Fibroblast of skin of right quadriceps (primary cell): ENCODE measurements at places on chromosomes 13 and 19.
A peak's percentile ranks its signal among the peaks of the same experiment; 100 is the strongest.

GRCh38 chr13:51740698-51741097 lies 63.3 kb downstream of the DHRS12 start:
- DNase-seq = peak; percentile 31

DNA sequence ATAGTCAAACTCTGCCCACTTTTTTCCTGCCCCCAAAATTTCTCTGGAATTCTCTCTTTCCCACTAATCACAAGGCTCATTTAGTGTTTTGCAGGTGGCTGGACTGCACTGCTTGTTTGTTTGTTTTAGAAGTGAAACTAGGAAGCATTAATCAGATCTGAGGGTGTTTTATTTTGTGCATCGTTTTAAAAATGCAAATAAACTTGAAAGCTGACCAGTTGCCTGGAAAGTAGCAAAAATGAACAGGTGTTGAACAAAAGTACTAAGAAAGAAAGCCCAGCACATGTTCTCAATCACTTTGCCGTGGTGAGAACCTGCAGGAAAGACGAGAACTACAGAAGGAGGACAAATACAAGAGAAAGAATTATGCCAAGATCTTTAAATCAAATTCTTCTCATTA lies 365.5 kb downstream of the PCDH9 start:
- no peak for DNase-seq

- no peak for DNase-seq
These were observed 17.7 kb downstream of the GRIK5 start for GRCh38 chr19:42052241-42052863.

- DNase-seq = peak; percentile 28
These were observed 638 bp downstream of the ADGRE5 start for GRCh38 chr19:14381689-14382474.

DNA sequence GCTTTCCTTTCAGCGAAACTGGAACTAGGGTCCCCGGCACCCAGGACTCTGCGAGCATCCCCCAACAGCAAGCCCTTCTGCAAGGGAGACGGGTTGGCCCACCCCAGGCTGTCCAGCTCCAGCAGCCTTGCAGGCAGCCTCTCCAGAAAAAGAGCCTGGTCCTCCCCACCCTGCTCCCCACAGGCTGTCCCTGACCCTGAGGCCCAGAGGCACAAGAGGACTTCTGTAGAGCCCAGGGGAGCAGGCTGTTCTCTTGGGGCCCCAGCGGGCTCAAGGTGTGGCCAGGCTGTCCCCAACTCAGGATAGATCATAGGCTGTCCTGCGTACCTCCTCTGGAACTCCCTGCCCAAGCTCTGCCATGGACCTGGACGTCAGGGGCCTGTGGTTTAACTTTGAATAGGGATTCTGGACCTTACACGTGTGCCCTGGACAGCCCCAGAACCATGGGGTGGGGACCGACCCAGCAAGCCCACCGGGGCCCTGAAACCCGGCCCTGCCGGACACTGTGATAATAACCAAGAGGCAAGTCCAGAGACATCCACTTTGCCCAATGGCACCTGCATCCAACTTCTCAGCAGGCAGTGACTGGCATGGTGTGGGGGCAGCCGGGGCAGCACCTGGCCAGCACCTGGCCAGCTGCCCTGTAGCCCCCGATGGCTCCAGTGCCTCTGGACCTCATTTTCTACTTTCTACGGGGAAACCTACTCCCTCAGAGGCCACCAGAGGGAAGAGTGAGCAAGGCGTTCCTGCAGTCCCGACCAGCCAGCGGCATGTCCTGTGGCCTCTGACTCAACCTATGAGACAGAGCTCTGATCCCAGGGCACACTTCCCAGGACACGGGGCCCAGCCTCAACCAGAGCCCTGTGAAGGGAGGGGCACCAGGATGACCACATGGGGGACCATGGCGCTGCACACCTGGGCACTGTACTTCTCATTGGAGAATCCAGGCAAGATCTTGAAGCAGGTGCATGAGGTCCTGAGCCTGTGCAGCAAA lies 50.9 kb upstream of the TPM4 start:
- DNase-seq = peak; percentile 15

GRCh38 chr13:112802802-112803195 lies 113.0 kb downstream of the ATP11A start:
- DNase-seq = no peak

DNA sequence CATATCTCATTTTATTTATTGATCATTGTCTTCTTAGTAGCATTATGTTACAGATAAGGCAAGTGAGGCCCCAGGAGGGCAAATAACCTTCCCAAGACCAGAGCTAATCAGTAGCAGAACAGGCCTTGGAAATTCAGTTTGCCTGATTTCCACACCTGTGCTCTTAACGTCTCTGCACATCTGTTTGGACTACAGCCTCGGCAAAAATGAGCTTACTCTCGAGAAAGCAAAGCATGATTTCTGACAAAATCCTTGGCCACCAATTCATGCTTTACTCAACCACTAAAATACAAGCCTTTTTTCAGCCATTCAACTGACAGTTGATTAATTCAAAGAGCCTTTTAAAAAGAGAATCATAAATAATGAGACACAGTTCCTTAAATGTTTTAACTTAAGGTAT lies 309.3 kb upstream of the HTR2A start:
- no peak for DNase-seq

GRCh38 chr19:43560687-43561086 lies 14.6 kb downstream of the XRCC1 start:
- DNase-seq = peak; percentile 4

GRCh38 chr13:73428137-73428536 lies 369.3 kb downstream of the KLF5 start:
- peak; percentile 51 for DNase-seq

- DNase-seq = no peak
These were observed 4.0 kb upstream of the IRGC start for GRCh38 chr19:43711751-43712355.

DNA sequence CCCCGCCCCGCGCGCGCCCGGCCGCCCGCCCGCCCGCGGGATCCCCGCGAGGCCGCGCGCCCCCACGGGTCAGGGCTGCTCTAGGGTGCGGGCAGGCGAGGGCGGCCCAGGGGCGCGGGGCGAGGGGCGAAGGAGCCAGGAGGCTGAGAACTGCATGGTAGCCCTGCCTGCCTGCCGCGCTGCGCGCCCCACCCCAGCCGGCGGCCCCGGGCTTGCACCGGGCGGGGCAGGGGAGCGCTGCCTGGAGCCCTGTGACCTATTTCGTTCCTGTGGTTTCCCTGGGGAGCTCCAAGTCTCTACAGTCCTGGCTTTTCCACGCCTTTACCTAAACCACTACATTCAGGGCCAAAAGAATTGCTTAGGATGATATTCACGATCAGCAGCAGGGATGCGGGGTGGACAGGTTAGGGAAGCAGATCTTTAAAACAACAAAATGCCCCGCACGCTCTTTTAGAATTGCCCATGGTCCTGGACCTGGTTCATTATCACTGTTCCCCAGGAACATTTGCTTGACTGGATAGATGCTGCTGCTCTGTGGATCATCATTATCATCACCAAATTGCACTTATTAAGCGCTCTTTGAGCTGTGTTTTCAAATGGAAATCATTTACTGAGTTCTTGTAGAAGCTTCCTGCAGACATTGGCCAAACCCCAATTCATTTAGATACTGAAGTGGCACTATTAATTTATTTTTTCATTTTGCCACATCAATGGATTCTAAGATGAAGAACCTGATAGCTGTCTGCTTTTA lies 421 bp upstream of the GPR12 start:
- DNase-seq = no peak

DNA sequence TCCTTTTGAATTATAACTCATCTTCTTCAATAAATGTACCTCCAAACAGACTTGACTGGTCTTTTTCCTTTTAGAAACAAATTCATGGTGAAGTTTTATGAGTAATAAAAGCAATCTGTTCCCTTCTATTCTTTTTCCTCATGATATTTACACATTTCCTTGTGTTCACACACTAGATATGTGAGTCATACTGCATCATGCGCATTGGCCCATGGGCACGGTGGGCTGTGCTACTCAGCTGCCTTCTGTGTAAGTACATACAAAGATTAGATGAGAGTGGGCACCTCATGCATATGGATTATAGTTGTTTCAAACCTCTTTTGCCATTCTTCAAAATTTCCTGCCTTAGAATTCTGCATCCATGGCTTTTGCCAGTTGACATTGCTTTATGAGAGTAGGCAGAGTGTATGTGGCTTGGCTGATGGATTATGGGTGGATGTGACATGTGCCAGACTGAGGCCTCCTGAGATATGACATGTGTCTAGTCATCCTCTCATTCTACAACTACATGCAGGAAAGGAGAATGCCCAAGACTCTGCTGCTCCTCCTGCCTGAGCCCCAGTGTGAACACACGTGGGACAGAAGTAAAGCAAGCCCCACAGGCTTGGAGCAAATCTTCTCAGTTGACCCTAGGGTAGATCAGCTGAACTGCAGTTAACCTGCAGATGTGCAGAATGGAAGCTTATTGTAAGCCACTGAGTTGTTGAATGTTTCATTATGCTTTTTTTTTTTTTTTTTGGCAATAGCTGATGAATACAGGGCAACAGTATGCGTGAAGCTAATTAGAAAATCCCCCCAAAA lies 109.9 kb downstream of the RBM26 start:
- DNase-seq = no peak

DNA sequence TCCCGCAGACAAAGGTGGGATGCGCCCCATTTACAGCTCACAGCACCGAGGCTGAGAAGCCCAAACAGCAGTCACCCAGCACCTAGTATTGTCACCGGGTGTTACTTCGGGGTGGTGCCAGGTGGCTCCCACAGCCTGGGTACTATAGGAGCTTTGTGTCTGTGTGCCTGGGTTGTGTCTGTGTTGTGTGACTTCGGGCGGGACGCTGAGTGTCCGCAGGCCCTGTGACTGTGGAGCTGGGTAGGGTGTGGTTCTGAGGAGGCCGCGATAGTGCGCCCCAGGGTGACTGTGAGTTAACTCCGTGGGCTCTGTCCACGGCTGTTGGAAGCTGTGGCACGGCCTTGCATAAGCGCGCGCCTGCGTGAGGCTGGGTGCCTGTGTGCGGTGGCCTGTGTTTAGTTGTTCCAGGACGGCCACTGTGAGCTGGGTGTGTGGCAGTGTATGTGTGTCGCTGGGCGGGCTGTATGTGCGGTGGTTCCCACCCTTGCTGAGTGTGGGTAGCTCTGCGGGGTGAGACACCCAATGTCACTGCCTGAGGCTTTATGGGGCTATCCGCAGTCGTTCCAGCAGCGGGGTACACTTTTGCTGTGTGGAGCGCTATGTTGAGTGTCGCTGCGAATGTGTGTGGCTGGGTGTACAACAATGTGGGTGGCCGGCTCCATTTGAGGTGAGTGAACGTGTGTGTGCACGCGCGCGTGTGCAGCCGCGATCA lies 559 bp upstream of the SSBP4 start:
- DNase-seq = no peak

DNA sequence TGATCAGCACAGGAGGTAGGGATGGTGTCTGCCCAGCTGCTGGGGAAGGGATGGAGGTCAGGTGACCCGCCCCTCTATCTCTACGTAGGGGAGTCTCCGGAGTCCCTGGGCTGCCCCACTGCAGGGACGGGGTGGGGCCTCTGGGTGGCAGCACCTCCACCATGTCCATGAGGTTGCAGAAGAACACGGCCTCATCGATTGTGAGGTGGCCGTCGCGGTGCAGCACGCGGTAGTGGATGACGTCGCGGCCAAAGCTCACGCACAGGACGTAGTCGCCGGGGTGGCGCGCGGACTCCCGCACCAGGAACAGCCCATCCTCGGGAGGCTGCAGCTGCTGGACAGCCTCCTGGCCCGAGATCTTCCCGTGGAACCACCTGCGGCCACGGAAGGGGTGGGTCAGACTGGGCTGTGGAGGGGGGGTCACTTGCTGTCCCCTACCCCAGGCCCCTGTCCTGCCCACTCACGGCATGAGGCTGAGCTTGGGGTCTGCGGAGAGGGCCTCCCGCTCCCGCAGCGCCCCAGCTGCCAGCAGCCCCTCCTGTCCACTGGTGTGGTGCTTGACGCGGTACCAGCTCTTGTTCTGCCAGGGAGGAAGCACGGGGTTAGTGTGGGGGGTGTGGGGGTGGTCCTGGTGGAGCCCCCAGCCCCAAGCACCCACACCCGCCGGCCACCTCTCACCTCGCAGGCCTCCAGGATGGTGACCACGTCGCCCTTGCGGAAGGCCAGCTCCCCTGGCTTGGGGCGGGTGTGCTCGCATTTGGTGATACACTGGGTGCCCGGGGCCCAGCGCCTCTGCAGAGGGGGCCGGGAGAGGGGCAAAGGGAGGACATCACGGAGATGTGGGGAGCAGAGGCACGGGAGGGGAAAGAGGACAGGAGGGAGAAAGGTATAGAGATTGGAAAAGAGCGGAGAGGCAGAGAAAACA lies 2.3 kb downstream of the MATK start:
- no peak for DNase-seq

GRCh38 chr19:13163609-13164342 lies 13.6 kb downstream of the IER2 start:
- DNase-seq = peak; percentile 86

- DNase-seq = peak; percentile 43
These were observed 2.2 kb downstream of the CXCL17 start for GRCh38 chr19:42440357-42441048.

DNA sequence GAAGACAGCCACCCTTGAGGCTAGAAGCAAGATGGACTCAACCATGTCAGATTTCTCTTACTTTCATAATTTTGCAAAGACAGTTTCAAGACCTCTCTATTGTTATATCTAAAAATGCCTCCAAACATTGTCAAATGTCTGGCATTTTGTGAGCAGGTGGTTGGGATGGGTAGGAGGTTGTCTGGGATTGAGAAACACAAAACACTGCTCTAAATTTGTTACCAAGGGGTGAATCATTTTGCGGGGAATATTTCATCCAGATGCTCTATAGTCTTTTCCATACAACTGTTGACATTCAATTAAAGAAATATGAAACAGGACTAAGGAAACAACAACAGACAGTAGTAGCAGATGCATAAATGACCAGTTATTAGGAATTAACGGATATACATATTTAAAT lies 208.2 kb downstream of the ITGBL1 start:
- no peak for DNase-seq

DNA sequence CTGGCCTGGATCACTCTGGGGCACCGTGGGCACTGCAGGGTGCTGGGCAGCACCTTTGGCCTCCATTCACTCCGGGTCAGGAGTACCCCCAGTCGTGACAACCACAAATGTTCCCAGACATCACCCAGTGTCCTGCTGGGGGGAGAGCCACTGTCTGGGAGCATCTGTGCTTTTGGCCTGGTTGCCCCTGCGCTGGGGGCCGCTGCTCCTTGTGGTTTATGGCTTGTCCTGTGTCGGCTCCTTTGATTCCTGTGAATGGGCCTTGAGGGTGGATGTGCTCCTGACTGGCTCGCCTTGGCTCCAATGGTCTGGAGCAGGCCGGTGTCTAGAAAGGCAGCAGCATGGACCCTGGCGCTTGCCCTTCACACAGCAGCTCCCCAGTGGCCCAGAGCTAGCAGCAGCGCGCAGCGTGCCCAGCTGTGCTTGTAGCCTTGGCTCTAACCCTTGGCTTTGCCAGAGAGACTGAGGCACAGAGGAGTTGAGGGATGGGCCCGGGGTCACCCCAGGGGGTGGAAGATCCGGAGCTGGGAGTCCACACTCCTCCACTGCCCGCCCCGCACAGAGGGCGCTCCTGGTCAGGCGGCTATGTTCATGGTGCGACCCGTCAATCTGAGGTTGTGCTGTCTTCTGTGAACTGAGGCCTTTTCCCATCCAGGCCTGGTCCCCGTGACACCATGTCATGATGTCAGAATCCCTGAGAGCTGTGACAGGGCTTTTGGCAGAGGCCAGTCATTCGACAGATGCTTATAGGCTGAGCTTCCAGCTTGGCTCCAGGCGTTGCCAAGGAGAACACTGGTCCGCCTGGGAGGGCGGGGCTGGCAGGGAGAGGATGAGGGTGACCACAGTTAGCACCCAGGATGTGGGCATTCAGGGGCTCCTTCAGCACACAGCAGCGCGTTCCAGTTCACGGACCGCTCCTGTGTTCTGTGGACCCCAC lies 4.1 kb downstream of the DAZAP1 start:
- DNase-seq = no peak
